Fibroblast of pulmonary artery (primary cell): ENCODE measurements at places on chromosomes 5 and 9.

DNA sequence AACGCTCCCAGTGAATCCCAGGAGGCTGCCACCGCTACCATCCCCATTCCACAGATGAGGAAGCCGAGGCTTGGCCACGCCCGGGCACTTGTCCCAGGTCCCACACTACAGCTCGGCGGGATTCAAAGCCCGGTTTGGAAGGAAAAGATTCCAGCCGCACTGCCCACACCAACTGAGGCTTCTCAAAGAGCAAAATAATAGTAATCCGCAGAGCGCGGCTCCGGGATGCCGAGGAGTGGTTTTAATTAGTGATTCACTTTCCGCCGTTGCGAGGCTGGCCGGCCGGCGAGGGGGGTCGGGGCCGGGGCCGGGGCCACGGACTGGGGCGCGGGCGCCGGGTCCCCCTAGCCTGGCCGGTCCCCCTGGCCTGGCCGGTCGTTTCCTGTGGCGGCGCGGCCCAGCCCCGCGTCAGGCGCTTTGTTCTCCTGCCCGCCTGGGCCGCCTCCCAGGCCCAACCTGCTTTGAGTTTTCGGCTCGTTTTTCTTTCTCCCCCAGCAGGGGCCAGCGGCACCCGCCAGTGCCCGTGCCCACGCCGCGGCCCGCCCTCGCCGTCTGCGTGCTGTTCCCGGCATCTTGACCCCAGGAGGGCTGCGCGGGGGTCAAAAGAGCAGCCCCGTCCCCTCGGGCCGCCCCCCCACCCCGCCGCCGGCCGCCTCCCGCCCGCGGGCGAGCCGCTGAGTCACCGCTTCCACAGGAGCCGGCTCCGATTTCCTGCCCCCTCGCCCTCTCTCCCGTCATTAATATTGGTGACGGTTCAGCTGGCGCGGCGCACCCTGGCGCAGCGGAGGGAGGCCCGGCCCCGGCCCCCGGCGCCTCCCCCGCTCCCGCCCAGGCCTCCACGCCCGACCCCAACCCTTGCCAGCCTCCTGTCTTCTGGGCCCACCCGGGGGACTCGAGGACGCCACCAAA, 31.2 kb downstream of the FGF18 start:
- peak; percentile 48 for DNase-seq

DNA sequence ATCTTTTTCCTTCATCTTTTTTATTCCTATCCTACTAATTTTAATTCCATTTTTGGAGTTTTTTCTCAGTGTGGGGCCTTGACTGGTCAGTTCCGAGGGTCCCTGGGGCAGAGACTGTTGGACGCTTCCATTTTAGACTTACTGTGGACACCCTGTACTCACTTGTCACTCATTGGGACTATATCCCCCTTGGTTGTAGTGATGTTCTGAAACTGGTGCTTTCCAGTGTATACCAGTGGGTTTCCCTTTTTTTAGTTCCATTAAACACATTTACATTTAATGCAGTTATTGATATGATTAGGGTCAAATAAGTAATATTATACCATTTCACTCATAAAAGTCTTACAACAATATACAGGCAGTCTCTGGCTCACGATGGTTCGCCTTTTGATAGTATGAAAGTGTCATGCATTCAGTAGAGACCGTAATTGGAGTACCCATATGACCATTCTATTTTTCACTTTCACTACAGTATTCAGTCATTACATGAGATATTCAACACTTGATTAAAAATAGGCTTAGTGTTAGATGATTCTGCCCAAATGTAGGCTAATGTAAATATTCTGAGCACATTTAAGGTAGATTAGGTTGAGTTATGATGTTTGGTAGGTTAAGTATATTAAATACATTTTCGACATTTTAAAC, 46.0 kb downstream of the CNOT6 start:
- no peak for DNase-seq

GRCh38 chr5:95238560-95239325, 46.2 kb downstream of the MCTP1 start:
- DNase-seq: peak; percentile 37

DNA sequence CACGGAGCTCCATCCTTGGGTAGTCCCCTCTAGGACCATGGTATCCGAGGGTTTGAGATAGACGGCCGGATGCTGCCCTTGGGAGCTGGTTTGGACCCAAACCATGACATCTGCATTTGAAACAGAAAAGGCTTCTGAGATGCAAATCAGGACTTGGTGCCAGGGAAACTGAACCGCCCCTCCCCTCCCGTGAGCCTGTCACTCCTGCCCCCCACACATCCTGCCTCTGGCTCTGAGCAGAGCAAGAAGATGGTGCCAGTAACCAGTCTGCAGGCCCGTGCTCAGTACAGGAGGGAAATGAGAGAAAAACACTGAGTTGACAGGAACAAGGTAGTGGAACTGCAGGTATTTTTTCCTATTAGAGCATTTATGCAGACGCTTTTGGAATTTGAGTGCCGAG, 18.6 kb downstream of the ARPC5L start:
- no peak for DNase-seq

DNA sequence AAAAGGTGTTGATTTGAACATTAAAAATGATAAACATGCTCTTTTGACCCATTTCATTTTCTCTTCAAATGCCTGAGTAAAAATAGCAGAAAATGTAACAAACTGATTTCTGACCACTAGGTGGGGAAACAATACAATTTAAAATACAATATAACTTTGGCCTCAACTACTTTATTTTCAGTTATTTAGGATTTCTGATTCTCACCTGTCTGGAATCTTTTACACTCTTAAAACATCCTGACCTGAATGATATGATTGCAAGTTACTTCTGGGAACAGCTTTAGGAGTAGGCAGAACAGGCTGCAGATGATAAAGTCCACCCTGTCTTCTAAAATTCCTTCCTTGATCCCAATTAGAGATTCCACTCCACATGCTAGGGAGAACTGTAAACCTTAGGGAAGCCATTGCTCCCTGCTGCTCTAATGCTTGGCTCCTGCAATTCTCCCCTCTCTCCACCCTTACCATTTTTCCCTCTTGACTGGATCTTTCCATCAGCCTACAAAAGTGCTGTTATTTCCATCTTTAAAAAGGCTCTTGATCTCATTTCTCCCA, 70.3 kb downstream of the FYB1 start:
- DNase-seq: peak; percentile 42

- peak; percentile 88 for DNase-seq
Observed at GRCh38 chr9:69097064-69097463, 61.5 kb downstream of the FXN start.

GRCh38 chr5:124438026-124438902, 308.2 kb downstream of the ZNF608 start:
- no peak for DNase-seq
